A549 treated with AZD2906 at 1 μM for 4 hours (cell line): ENCODE measurements at places on chromosomes 12 and 14. TPM values are rescaled to one million over a fixed set of nuclear protein-coding genes. Genes with fewer than 3 reads are reported as not detected.

ESPL1 gene
- total RNA-seq, result 15.3 to 20.4 TPM (median 18.2 TPM) in 5 replicates

LYZ gene
- total RNA-seq, result 0.07 to 0.72 TPM (median 0.08 TPM) in 3 of 5 replicates, not detected in the others

RPGRIP1 gene
- total RNA-seq, result 0.10 to 0.31 TPM (median 0.18 TPM) in 5 replicates

MYO1H gene
- total RNA-seq, result not detected in 5 replicates

CEP128 gene
- total RNA-seq, result 4.5 to 5.8 TPM (median 4.9 TPM) in 5 replicates
